Glomerular endothelial cell (primary cell): ENCODE measurements at places on chromosomes 2 and 18. TPM values are rescaled to one million over a fixed set of nuclear protein-coding genes. Genes with fewer than 3 reads are reported as not detected.
A peak's percentile ranks its signal among the peaks of the same experiment; 100 is the strongest.

DNA sequence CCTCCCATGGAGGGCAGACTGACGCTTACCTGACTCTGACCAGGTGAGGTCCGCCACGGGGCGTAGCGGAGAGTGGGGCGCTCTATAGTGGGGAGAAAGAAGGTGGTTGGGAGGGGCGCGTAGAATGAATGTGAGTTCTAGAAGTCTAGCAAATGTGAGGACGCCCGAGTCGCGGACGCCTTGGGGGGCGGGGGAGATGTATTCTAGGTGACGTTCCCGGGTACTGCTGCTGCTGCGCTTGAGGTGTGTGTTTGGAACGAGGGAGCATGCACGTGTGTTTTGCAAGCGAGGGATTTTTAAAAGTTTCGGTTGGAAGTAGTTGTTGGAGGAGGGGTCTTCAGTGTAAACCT is 758 bp downstream of the RIF1 start:
- no peak for DNase-seq

ITGA6 gene
- total RNA-seq: 288 and 382 TPM in 2 replicates

DNA sequence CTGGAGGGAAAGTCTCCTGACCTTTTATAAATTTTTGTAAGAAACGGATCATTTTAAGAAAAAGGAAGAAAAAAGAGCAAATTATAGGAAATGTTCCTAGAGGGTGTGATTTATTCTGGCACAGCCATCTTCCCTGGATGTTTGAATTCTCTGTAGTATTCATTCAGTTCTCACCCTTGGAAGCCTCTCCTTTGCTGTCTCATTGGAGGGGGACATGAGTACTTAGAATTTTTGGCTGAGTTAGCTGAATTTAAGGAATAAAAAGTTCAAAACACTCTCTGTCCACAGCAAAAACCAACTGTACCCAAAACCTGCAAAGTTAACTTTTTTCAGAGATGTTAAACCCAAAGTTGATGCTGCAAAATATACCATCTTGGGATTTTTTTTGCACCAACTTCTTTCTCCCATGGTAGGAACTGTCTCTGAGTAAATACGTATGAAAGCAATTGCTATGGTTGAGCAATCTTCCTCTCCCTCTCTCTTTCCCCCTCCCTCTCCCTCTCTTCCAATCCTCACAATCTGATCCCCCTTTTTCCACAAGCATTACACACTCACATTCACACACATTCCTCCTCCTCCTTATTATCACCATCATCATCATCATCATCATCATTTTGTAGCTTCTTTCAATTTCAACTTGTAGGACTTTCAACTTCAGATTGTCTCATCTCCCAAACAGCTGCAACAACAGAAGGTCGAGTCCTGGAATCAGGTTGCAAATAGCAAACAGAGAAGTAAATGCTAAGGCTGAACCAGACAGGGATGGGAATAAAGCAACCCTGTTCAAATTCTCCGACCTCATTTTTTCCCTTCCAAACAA is 183.7 kb downstream of the GFPT1 start:
- no peak for DNase-seq

GRCh38 chr18:48908916-48909315 is 41.8 kb downstream of the SMAD7 start:
- DNase-seq: no peak

BMPR2 gene
- total RNA-seq: 101 and 141 TPM in 2 replicates

NTSR2 gene
- total RNA-seq: not detected in 2 replicates

DNA sequence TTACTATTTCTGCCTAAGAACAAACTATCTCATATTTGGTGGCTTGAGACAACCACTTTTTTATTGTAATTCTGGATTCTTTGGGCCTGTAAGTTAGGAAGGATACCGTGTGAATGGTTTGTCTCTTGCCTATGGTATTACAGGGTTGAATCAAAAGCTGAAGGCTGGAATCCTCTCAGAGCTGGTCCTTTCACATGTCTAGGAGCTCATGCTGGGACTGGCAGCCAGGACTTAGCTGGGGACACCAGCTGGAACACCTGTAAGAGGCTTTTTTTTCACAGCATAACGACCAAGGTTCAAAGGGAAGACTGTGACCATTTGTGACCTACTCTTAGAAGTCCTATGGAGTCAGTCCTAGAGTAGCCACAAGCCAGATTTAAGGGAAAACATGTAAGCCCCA is 226.3 kb downstream of the ZNF804A start:
- no peak for DNase-seq

DNA sequence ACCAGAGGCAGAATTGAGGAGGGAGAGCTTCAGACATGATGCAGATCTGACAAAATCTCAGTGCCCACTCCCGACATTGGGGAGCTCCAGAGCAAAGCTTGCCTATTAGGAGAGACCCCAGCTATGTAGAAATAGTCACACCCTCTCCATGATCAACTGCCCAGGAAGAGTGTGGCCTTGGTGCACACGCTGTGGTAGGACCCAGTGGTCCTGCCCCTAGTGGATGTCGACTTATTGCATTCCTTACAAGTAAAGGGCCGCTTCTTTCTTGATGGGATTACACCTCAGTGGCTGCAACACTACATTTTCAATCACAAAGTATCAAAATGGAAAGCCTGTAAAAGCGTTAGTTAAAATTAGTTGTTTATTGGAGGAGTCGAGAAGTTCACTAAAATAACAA is 64.2 kb downstream of the VRK2 start:
- no peak for DNase-seq

GRCh38 chr2:98822301-98823164 is 91.6 kb upstream of the MGAT4A start:
- DNase-seq: no peak

DNA sequence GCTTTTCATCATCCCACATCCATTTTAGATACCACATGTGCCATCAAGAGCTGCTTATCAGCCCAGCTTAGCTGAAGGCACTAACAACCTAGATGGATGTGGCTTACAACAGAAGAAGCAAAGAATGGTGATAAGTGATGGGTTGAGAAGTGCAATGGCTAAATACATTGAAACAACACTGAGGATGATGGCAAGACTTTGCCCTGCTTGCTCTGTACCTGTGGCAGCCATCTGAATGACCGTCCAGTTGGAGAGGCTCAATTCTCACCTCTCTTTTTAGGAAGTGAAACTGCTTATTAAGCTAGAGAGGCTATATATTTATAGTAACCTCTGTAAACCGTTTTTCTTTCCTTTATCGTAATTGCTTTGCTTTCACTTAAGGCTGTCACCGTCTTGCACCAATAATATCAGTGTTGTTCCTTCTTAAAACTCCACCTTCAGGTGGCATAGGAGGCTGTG is 5.7 kb downstream of the GPATCH11 start:
- DNase-seq: no peak

GRCh38 chr2:150643114-150643725 is 155.8 kb upstream of the RND3 start:
- DNase-seq: no peak

DNA sequence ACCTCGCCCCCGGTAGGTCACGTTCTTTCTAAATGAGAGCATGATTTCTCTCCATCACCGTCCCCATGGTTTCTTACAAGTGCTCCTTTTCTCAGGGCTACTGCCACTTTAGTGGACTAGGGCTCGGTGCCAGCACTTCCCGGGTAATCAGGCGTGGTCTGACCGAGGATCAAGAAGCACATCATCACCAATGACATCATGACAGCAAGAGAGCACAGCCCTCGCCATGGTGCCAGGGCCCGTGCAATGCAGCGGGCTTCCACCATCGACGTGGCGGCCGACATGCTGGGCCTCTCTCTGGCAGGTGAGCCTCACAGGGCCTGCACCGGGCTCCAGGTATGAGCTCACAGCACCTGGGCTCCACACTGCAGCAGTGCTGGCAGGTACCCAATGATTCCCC is 75.2 kb downstream of the INPP4A start:
- no peak for DNase-seq

- DNase-seq: no peak
Observed at GRCh38 chr2:66962716-66963115, 434.4 kb upstream of the ETAA1 start.

IL36G gene
- not detected in 2 replicates for total RNA-seq

DNA sequence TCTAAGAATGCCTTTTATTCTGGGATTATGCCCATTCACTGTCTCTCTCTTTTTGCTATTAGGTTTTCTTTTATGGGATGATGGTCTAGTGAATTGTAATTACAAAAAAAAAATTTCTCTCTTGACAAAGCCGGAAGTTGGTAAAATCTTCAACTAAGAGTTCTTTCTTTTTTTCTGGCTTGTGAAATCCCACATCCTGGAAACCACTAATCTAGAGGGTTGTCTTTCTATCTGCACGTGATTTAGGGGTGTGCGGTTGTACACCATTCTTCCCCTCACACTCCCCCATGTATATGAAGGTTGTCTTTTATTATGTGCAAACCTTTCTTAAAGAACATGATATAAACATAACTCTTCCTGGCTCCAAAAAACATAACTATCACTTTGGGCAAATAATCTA is 52.0 kb downstream of the GATA6 start:
- DNase-seq: no peak

DNA sequence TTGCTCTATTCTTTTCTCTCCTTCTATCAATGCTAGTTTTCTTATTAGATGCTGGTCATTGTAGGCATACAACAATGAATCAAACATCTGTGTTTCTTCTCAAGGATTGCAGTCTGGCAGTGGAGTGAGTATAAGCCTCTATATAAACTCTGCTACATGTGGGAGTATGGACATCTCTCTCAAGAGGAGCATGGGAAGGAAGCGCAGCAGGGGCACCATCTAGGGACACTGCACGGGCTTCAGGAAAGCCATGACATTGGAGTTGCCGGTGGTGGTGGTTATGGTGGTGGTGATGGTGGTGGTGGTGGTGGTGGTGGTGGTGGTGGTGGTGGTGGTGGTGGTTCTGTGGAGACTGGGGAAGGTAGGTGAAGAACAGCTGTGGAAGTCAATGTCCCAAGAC is 462.6 kb downstream of the RNF144A start:
- DNase-seq: no peak

- peak; percentile 51 for DNase-seq
Observed at GRCh38 chr18:31555971-31556747, 35.5 kb upstream of the TTR start.

DNA sequence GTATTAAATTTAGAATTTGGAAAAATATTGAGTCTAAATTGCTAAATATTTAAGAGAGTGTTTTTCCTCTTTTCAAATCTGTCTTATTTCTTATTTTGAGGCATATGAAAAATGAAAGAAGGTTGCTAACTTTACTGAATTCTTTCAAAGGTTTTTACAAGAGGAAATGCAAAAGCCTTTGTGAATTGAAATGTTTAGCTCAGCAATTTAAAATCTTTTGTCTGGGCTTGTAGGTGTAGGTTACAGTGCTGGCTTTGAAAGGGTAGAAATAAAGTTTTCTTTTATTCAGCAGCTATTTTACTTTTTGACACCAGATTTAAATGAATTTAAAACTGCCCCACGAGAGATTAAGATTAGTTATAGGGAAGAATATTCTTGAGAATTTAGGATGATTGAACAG is 192.0 kb downstream of the CDH7 start:
- DNase-seq: no peak

ALPP gene
- not detected in 2 replicates for total RNA-seq

GRCh38 chr2:229931241-229931640 is 8.9 kb downstream of the FBXO36 start:
- DNase-seq: no peak

GRCh38 chr2:204885747-204886146 is 340.5 kb downstream of the PARD3B start:
- no peak for DNase-seq

- DNase-seq: no peak
Observed at GRCh38 chr2:147589127-147589526, 255.7 kb upstream of the ACVR2A start.

DNA sequence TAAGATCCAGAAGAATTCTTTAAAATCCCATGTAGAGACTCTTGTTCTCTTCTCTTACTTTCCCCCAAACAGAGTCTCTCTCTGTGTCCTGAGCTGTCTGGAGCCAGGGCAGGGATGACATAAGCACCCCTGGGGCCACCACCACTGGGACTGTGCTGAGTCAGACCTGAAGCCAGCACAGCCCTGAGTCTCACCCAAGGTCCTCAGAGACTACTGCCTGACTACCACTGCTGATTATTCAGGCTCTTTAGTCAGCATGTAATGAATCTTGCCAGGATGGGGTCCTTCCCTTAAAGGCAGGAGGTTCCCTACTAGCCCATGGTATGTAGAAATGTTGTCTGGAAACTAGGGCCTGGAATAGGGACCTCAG is 34.9 kb upstream of the DYNC1I2 start:
- no peak for DNase-seq

- DNase-seq: no peak
Observed at GRCh38 chr18:62312851-62313250, 12.3 kb upstream of the TNFRSF11A start.

DNA sequence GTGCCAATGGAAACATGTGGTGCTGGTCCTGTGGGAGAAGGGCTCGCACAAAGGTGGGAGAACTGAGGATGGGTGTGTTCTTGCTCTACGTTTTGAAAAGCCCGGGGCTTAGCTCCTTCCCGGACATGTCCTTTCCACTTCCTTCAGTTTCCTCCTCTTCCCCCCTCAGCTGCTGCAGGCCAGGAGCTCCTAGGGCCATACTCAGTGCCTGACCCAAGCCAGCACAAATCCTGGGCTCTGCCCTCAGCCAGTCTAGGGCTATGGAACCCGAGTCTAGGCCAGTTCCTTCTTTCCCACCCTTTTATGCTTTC is 1.4 kb upstream of the SIX2 start:
- DNase-seq: no peak

DYNAP gene
- not detected in 2 replicates for total RNA-seq
